ENCODE measurements at places on chromosomes 7 and 10.
A peak's percentile ranks its signal among the peaks of the same experiment; 100 is the strongest.

DNA sequence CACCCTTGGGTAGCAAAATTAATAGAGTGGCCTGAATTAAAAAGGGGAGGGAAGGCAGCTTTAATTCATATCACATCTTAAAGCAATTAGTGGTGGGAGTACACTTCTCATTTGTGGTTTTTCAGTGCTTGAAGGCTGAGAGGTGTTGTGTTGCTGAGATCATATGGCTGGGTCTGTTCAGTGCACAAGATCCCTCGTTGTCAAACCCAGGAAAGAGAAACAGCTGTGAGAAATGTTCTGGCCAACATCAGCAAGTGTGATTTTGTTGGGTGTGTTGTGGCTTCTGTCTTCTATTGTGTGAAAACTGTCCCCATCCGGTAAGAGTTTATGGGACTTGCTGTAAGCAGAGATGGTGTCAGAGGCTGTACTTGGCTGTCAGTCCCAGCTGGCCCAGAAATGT is 197.9 kb upstream of the BMPER start:
- DNase-seq: no peak

DNA sequence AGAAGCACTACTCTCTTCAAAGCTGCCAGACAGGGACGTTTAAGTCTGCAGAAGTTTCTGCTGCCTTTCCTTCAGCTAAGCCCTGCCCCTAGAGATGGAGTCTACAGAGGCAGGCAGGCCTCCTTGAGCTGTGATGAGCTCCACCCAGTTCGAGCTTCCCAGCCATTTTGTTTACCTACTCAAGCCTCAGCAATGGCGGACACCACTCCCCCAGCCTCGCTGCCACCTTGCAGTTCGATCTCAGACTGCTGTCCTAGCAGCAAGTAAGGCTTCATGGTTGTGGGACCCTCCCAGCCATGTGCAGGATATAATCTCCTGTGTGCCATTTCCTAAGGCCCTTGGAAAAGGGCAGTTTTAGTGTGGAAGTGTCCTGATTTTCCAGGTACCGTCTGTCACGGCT is 74.3 kb downstream of the TMEM26 start:
- DNase-seq: no peak

DNA sequence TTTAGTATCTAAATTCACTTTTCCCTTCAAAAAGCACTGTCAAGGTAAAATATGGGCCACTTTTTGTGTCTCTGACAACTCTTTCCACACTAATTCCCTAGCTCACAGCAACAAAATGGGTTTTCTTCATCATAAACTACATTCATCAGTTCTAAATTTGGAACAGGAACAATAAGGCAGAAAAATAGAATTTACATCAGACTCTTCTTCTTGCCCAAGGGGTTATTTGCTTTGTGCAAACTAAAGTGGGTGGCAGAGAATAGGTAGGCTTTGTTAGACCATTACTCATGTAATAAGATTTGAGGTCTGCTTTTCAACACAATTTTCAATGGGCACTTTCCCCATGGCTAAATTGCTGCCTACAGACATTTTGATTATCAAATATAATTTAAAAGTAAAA is 17.6 kb upstream of the PPP1R17 start:
- DNase-seq: no peak

DNA sequence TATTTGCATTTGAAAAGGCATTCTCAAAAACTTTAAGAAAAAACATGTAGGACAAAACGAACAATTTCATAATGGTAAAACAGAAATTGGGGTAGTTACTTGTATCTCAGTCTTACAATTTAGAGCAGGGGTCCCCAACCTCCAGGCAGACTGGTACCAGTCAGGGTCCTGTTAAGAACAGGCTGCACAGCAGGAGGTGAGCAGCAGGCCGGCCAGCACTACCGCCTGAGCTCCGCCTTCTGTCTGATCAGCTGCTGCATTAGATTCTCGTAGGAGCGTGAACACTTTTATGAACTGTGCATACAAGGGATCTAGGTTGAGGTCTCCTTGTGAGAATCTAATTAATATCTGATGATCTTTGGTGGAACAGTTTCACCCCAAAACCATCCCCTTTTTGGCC is 77.3 kb downstream of the SEMA3A start:
- DNase-seq: no peak

DNA sequence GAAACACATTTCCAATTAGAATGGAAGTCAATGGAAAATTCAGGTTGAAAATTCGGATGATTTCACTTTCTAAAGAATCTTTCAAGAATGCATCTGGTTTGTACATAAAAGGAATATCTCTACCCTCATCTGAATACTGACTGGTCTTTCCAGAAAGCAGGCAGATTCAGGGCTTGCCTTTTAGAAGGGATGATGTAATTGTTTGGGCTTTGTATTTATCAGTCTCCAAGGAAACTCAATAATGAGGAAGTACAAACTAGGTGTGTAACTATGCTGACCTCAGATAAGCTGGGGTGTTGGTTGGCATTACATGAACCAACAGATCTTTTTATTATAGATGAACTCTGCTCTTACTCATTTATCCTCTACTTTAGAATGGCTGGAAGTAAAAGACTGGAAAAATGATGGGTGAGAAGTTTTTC is 24.1 kb downstream of the PDLIM1 start:
- no peak for DNase-seq

DNA sequence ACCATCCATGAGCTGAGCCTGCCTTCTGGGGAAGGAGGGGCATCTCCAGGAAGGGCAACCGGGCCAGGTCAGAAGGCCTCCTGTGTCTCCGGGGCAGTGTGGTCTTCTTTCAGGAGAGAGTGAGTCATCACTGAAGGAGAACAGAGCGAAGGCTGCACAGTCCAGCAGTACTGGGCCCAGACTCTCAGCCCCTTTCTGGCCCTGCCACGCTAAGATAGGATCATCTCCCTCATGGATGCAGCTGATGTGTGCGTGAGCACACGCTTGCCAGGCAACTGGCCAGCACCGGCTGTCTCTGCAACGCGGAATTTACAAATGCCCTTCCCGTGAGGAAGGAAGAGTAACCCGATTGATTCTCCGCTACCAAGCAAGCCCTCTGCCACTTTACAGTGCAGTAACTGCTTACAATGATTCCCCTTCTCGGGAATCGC is 328.2 kb downstream of the TNS3 start:
- no peak for DNase-seq

GRCh38 chr10:75620356-75620755 is 188.9 kb downstream of the LRMDA start:
- no peak for DNase-seq

GRCh38 chr10:63683223-63683622 is 162.0 kb downstream of the REEP3 start:
- DNase-seq: no peak

GRCh38 chr10:5942001-5942400 is 35.3 kb downstream of the IL15RA start:
- no peak for DNase-seq

DNA sequence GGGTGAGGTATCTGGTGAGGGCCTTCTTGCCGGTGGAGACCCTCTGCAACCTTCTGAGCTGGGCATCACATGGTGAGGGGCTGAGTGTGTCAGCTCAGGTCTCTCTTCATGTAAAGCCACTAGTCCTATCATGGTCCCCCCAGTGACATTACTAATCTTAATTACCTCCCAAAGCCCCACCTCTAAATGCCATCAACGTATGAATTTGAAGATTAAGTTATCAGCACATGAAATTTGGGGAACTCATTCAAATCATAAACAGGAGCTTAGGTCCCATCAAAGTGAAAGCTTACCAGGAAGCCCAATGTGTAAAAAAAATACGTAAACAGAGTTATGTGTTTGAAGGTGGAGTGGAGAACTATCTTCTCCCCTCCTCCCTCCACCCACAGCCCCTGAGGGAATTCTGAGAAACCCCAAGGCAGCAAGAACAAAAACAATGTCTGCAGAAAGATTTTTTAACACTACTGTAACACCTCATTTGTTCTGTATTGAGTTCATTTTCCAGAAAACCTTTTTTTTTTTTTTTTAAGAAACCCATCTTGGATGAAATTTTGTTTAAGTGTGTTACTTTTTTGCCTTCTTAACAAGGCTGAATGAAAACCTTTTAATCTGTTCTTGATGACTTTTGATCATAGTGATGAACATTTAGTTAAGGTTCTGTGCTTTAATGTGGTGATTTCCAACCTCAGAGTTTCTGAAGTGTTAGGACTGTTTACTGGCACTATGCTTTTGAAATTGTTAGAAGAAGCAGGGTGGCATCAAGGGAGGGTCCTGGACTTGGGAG is 19.1 kb upstream of the PCGF5 start:
- no peak for DNase-seq

GRCh38 chr10:99530108-99531025 is 2.4 kb upstream of the NKX2-3 start:
- DNase-seq: no peak

DNA sequence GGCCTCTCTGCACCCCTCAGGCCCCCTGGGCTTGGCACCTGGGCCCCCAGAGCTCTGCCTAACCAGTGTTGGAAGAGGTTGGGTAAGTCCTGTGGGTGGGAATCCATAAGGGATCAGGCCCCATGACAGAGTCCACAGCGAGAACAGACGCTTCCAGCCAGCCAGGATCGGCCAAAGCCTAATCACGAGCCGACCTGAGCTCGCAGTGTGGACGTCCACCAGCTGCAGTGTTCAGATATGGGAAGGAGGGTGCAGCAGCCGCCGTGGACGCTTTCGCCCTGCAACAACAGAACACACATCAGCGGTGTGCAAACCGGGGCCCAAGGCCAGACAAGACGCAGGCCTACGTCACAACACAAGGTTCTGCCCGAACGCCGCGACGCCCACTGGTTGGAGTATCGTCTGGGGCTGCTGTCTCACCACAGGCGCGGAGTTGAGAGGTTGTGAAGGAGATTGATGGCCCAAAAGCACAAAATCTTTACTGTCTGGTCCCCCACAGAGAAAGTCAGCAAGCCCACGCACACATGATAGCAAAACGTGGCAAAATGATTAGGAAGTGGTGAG is 102.1 kb downstream of the FOXL3 start:
- peak; percentile 21 for DNase-seq

DNA sequence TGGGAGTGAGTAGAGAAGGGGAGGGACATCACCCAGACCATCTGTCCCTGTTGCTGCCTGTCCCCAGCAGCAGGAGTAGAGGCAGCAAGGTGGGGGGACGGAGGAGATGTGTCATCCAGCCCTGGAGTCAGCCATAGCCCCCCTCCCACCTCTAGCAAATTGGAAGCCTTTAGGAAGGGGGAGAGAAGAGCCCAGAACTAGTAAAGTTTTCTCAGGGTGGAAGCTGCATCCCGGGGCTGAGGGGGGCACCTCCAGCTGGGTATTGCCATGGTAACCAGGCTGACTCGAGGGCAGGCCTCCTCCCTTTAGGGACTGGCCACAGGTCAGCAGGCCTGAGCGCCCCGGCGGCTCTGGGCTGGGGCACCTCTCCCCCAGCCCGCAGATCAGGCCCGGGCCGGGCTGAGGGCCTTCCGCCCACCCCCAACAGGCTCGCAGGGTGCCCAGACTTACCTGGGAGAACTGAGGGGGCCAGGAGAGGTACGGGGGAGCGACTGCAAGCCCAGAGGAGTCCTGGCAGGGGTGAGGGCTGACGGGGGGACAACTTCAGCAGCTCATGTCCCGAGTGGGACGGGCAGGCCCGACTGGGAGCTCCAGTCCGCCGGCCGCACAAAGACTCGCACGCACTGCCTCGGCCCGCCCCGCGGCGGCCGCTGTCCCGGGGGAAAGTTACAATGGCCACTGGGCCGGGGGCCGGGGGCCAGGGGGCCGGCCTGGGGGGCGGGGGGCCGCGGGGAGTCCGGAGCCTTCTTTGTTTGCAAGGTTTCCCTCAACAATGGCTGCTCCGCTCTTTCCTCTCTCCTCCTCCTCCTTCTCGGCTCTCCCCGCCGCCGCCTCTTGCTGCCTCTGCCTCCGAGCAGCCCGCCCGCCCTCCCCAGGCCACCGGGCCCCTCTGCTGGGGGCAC is 6.0 kb downstream of the LDB1 start:
- no peak for DNase-seq

- no peak for DNase-seq
Measured at GRCh38 chr7:120400806-120401455, 128.0 kb downstream of the KCND2 start.

DNA sequence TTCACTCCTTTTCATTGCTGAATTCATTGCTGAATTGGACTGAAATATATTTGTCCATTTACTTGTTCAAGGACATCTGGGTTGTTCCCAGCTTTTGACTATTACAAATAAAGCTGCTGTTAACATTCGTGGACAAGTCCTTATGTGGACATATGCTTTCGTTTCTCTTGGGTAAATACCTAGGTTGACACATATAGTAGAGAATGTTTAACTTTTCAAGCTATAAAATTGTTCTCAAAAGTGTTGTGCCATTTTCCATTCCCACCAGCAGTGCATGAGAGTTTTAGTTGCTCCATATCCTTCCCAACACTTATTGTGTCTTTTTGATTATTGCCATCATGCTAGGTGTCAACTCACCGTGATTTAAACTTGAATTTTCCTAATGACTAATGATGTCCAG is 17.5 kb upstream of the CPVL start:
- DNase-seq: no peak

DNA sequence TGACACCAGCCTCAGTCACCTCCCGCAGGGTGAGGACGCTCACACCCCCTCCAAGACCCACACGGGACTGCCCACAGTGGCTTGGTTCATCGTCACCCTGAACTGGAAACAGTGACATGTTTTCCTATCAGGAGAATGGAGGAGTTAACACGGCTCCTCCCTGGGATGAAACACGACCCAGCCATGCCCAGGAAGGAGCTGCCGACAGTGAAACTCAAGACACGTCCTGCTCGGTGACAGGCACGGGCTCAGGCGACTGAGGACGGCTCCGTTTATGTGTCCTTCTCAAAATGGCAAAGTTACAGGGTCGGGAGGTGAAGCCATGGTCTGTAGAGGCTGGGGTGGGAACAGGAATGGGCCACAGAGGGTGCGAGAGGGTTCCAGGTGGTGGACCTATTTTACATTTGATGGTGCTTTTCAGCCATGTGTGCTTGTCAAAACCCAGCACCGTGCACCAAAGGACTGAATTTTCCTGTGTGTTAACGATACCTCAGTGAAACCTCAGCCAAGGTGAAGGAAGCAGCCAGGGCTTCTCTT is 272.4 kb downstream of the ADARB2 start:
- no peak for DNase-seq

- DNase-seq: no peak
Measured at GRCh38 chr7:125516194-125516593, 586.6 kb upstream of the POT1 start.

DNA sequence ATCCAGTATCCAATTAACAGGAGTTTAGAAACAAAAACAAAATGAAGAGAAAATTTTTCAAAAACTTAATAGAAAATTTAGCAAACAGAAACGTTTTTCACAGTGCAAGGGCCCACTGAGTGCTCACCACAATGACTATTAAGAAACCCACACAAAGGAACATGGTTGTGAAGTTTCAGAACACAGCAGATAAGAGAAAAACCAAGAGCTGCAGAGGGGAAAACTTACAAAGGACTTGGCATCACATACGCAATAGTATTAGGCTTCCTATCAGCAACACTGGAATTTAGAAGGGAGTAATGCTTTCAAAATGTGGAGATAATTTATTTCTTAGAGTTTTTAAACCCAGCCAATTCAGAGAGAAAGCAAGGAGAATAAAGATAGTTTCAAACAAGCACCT is 1.7 kb upstream of the C7orf25 start:
- DNase-seq: no peak

DNA sequence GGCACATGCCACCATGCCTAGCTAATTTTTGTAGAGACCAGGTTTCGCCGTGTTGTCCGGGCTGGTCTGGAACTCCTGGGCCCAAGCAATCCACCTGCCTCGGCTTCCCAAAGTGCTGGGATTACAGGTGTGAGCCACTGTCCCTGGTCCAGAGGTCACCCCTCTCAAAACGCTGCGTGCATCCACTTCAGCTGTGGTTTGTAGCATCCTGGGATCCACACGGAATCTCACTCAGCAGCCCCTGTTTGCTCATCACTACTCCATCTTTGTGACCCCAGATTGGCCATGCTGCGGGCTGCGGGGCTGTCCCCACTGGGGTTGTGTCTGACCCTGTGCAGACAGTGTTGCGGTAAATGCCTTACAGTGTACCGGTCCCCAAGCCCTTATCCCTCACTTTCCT is 3.5 kb downstream of the INPP5A start:
- no peak for DNase-seq
